ENCODE measurements at places on chromosomes 1 and 21. TPM values are rescaled to one million over a fixed set of nuclear protein-coding genes. Genes with fewer than 3 reads are reported as not detected.

DNA sequence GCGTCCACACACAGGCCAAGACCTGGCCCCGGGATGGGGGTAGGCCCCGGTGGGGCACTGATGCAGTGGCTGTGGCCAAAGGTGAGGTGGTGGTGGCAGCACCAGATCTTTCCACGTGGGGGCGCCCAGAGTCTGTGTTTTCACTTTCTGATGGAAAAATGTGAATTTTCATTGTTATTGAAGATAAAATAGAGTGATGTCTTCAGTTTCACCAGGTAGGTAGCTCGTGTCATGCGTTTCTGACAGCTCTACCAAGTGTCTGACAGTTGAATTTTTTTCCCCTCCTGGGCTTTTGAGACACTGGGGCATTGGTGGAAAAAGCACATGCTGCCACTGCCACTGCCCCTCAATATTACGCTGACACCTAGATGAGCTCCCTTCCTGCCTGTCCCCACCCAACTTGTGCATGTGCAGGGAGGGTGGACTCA lies 40.0 kb upstream of the MAGOH start:
- no peak for DNase-seq

PLXNA2 gene
- 15.3 TPM for total RNA-seq

GRCh38 chr1:26221094-26221493 lies 12.9 kb upstream of the CEP85 start:
- DNase-seq = no peak

- DNase-seq = peak; percentile 56
These were observed 9.1 kb upstream of the SLC19A1 start for GRCh38 chr21:45551316-45551715.

DNA sequence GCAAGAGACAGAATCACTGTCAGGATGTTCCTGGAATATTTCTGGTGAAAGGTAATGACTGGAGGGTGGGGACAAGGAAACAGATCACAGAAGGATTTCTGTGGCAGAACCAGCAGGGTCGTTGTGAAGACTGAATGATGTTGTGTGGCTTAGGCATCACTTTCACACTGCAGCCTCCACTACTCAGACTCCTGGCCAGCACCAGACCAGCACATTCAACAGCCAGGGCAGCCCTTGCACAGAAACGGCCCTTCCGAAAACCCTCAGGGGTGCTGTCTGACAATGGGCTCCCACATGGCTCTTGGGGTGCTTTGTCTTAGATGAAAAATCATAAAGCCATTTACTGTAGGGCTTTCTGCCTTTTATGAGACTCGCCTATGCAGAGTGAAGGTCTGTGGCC lies 3.8 kb upstream of the RAB7B start:
- DNase-seq = no peak

DNA sequence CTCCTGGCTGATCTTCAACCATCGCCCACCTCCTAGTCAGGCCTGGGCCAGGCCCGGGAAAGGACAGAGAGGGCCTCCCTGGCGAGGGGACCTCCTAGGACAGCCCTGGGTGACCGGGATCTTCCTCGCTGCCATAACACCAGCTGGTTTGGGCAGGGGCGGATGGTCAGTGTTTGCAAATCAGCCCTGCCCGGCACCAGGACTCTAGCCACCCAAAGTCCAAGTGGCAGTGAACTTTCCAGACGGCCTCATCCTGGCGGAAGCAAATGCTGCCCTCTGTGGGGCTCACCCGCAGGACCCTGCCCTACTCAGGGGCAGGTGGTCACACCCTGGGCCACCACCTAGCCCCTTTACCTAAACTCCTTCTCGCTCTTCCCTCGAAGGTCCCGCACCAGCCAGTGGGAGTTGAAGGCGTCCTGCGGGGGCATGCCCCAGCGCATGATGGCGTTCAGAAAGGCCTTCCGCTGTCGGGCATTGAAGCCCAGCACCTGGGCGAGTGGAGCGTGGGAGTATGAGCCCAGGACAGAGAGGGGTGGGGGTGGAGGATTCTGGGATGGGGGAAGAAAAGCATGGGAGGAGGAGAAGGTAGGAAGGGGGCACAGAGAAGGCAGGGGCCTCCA lies 55.3 kb downstream of the CHD5 start:
- DNase-seq = no peak

- DNase-seq = no peak
These were observed 24.6 kb upstream of the SPAG17 start for GRCh38 chr1:118209648-118210047.

RXRG gene
- total RNA-seq = 3.1 TPM

RAP1GAP gene
- total RNA-seq = 4.5 TPM
